ENCODE measurements at places on chromosomes 7 and 10.

GRCh38 chr7:28018446-28018845 is 162.1 kb downstream of the JAZF1 start:
- DNase-seq = no peak

- DNase-seq = no peak
Observed at GRCh38 chr7:48004638-48005037, 24.3 kb downstream of the SUN3 start.

DNA sequence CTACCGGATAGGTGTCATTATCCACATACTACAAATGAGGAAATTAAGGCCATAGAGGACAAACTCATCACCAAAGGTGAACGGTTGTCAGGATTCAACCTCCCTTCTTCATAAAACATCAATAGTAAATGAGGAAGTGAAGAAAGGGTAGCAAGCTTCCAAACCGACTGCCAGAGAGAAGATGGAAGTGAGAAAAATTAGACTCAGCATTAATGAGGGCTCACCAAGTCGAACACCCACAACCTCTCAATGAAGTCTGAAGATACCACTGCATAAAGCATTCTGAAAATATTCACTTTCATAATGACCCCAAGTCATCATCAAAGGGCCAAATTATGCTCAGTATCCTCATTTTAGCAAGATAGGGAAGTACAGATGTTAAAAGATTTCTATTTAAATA is 29.6 kb downstream of the ABCB4 start:
- no peak for DNase-seq

DNA sequence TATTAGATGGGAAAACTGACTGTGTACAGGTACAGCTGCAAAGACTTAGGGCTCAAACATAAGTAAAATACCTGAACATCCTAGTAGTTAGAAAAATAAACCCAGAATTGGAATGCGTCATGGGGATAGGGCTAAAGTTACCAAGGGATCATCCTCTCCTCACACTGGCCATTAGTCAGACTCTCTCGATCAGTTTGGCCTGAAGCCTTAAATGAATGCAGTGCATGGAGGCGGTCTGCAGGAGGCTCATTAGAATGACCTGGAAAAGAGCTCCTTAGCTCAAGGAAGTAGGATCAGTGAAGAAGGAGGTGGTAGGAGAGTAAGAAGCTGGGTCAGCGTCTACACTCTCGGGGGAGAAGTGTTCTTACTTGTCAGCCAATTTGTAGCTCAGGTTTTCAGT is 35.3 kb downstream of the DENND2A start:
- DNase-seq = no peak

DNA sequence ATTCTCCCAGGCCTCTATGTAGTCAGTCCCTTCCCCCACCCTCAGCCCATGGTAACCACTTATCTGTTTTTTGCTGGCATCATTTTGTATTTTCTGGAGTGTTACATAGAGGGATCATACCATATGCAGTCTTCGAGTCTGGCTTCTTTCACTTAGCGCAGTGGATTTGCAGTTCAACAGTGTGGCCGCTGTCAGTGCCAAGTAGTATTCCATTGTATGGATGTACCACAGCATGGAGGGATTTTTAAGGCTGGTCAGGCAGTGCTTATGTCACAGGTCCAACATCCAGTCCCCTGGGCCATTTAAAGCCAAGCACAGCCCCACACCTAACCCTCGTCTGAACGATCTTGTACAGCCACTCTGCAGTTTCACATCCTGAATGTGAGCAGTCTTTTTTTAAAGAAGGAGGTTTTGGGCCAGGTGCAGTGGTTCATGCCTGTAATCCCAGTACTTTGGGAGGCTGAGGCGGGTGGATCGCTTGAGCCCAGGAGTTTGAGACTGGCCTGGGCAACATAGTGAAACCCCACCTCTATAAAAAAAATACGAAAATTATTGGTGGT is 121.8 kb downstream of the CUX1 start:
- no peak for DNase-seq

DNA sequence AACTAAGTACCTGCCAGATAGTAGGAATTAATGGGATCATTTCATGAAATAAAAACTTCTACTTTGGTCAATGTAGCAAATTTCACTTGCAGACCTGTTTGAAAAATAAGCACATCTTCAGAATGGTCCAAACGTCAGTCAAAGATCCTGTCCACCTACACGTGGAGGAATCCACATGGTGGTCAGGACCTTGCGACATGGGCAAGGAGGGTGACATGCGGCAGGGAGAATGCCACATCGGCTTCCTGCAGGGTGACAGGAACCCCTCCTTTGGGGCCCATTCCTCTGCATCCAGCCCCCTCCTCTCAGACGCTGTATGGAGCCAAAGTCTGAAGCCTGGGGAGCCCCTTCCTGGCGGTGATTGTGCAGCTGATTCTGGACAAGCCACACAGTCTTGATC is 95.5 kb upstream of the MGMT start:
- no peak for DNase-seq

GRCh38 chr7:41788556-41788955 is 85.7 kb upstream of the INHBA start:
- no peak for DNase-seq

DNA sequence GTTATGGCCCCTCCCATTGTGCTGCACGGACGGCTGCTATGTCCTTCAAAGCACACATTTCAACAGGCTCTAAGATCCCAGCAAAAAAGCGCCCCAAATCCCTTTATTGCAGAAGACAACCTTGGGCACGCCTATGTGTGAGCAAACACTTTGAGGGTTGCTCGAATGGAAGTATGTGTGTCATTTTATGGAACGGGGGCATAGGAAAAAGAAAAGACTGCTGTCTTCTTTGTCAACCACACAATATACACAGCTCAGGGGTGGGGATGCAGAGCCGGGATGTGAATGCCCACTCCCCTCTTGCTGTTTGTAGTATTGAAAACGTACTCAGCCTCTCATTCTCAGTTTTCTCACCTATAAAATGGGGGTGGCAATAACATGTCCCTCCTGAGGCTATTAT is 32.0 kb downstream of the C10orf53 start:
- DNase-seq = no peak

GRCh38 chr10:6406220-6407033 is 173.6 kb downstream of the PRKCQ start:
- DNase-seq = no peak

GRCh38 chr10:98790817-98791216 is 344.1 kb upstream of the HPS1 start:
- DNase-seq = no peak

GRCh38 chr7:18420748-18421147 is 74.8 kb upstream of the HDAC9 start:
- no peak for DNase-seq

DNA sequence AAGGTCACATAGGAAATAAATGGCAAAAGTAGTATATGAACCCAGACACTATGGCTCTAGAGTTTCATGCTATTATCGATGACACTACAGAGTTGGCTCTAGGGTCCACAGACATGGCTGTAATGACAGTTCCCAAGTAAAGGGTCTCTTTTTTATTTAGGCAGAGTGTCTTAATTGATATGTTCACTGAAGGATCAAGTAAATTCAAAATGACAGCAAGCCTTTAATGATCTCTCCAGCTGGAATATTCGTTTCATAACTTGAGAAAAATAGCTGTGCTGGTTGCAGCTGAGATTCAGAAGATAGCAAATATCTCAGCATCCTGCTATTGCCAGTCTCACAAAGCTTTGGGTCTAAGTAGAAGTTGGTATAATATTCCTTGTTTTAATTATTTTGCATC is 333.6 kb upstream of the MAGI2 start:
- DNase-seq = no peak

- no peak for DNase-seq
Observed at GRCh38 chr10:129310881-129311280, 156.2 kb upstream of the MGMT start.

DNA sequence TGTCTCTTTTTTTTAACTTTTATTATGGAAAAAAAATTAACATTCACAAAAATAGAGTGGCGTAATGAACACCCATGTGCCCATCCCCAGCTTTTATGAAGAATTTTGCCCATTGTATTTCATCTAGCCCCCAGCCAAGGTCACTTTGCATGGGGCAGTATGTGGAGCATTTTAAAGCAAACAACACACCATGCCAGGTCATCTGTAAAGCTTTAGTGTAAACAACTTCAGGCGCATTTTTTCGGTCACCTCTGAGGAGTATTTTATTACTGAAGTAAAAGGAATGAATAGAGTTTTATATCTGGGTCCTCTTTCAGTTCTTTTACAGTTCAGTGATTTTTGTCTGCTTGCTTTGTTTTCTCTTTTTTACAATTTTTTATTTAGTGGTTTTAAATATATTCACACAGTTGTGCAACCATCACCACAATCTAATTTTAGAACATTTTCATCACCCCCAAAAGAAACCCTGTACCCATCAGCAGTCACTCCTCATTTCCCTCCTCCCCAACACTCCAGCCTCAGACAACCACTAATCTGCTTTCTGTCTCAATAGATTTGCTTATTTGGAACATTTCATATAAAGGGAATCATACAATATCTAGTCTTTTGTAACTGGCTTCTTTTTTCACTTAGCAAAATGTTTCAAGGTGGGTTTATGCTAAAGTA is 87.9 kb downstream of the SLC37A3 start:
- no peak for DNase-seq

DNA sequence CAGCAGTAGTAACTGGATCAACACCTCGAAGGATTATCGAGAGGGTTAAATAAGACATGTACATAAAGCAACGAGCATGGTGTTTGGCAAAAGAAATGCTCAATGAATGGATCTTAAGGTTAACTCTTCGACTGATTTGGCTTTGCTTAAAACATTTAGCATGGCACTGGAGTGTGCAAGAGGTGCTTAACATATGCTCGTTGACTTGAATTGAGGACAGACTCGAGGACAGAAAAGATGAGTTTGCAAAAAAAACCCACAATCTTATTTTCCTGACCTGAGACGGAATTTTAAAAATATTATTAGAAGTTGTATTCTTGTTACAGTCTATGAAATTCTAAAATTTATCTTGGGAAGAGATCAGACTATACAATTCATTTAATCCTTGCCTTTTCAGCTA is 49.4 kb upstream of the ST8SIA6 start:
- DNase-seq = no peak

All from effector CD8-positive, alpha-beta T cell (primary cell).